ENCODE measurements at places on chromosomes 11 and 22.

DNA sequence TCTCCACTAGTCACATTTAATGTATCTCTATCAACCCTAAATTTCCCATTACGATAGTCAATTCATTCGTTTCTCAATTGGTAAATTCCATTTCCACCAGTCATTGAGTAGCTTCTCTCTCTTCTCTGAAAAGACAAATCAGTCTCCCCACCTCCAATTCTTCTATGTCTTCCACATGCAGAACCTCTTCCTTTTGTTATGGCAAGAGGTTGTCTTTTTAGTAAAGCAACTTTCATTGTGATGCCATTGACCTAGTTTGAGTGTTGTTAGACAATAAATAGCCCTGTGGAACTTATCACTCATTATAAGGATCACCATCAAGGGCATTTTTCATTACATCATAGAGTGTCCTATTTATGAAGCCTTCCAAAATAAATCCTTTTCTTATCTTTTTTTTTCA, 340.9 kb downstream of the LRRC4C start:
- no peak for DNase-seq

- DNase-seq: no peak
Measured at GRCh38 chr11:33045551-33046255, 6.3 kb downstream of the TCP11L1 start.

DNA sequence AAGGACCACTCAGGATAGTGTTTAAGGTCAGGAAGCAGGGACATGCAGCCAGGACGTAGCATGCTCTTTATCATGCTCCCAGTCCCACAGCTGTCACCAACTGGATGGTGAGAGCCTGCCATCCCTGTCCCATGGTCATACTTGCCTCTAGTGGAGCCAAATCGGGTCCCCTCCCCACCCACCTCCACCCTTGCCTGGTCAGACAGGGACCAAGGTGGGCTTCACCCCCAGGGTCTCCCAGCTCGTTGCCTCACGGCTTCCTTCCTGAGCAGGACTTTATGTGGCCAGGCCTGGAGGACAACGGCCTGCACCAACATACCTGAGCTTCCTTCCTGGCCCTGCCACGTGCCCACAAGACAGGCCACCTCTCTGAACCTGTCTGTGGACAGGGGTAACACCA, 19.8 kb downstream of the A4GALT start:
- DNase-seq: no peak

DNA sequence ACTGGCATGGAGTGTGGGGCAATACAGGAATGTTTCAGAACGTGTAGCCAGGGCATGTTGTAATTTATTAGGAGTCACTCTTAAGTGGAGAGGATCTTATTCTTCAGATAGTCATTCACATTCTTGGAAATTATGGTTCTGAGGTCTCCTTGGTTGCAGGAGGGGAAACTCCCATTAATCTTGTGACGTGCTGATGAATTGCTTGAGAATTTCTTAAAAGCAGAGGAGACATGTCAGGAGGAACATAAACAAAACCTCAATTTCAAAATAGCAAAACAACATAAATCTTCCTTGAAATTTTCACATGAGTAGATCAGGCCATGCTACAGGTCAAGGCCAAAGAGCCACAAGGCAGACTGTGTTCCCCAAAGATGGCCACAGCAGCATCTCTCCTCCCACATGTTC, 50.4 kb downstream of the ADM start:
- DNase-seq: peak; percentile 62

GRCh38 chr11:113538451-113539412, 63.5 kb upstream of the DRD2 start:
- DNase-seq: no peak

DNA sequence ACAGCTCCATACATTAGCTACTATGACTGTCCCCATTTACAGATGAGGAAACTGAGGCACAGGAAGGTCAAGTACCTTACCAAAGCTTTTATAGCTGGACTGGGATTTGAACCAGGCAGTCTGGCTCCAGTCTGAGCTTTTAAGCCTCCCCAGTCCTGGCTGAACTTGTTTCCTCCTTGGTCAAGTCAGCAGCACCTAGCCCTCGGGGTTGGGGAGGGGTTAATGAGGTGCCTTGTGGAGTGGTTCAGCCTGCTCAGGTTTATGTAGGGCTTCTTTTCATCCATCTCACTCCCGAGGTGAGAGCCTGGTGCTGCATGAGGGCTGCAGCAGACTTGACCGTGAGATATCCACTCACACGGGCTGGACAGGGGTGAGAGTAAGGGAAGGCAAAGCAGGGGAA, 36.7 kb upstream of the GCAT start:
- no peak for DNase-seq

GRCh38 chr22:46149512-46150033, 753 bp upstream of the PPARA start:
- DNase-seq: peak; percentile 53

DNA sequence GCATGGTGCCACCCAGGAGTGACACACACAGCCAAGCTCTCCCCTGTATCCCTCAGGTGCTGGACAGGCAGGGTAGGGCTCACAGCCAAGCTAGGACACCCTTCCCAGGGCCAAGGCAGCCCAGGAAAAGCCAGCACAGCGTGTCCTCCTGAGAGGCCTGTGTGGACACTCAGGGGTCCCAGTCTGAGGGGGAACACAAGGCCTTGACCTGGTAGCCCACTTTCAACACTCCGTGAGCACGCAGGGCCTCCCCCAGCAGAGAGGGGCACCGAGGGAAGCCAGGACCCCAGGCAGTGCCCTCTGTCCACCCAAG, 24.9 kb downstream of the OSBPL5 start:
- no peak for DNase-seq

GRCh38 chr22:49052023-49052538, 775.6 kb downstream of the BRD1 start:
- DNase-seq: peak; percentile 42

DNA sequence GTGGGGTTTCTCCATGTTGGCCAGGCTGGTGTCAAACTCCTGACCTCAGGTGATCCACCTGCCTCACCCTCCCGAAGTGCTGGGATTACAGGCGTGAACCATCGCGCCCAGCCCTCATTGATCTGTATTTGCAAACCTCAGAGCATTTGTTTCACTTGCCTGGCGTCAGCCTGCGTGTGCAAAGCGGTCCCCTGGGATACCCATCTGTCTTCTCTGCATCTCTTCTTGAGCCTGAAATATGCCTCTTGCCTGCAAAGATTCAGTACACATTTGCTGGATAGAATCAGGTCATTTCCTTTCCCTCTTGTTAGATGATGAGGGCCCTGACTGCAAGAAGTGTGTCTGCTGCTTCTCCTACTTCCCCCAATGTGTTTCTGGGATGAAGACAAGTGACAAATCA, 1291.0 kb downstream of the TBC1D22A start:
- no peak for DNase-seq

- DNase-seq: no peak
Measured at GRCh38 chr11:117390743-117391142, 63.1 kb downstream of the CEP164 start.

DNA sequence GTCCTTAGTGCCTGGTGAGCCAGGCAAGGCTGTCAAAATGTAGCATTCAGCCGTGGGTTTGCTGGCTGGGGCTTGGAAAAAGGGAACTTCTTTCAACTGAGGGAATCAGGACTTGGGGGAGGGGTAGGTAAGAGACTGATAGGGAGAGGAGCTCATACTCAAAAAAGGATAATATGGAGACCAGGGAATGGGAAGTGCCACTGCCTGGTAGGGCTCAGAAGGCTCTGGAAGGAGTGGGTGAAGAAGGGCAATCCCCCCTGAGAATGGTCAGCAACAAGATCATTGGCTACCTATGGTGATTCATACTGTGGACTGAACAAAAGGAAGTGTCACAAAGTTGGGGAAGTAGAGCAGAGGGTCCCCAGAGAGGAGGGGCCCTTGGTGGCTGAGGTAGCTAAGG, 1.9 kb downstream of the CNGA4 start:
- peak; percentile 56 for DNase-seq

- DNase-seq: peak; percentile 20
Measured at GRCh38 chr22:49999063-49999945, 13.3 kb downstream of the IL17REL start.

DNA sequence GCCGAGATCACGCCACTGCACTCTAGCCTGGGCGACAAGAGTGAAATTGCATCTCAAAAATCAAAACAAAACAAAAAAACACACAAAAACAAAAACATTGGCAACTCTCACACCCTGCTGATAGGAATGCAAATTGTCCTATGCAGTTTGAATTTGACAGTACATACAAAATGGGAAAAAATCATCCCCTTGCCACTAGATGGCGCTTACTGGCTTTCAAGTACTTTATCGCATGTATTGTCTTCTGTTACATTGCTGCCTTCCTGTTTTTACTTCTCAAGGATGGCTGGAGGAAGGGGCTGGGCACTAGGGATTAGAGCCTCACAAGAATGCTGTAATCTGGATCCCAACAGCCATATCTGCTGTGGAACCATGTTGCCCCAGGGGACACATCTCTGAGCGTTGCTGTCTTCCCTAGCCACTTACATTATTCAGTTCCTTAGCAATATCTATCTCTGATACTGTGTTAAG, 59.4 kb upstream of the A4GALT start:
- peak; percentile 86 for DNase-seq

DNA sequence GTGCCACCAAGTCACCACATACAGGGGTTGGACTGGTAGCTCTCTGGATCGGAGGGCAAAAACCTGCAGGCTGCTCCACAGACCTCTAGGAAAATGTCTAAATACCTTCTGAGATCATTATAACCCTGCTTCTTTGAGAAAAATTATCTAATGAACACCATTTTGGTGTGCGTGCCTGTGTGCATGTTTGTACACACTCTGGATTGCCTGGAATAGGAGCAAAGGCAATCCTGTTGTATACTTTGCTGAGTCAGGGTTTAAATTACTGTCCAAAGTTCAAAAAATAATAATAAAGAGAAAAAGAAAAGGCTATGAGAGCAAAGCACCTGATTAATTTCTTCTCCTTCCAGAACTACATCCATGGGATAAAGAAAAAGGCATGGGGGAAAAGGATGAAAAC, 11.0 kb downstream of the JAML start:
- no peak for DNase-seq

- no peak for DNase-seq
Measured at GRCh38 chr22:29642694-29643093, 39.3 kb downstream of the NF2 start.

- no peak for DNase-seq
Measured at GRCh38 chr22:29136782-29137700, 64.2 kb downstream of the KREMEN1 start.

GRCh38 chr11:134576286-134576685, 164.2 kb upstream of the B3GAT1 start:
- no peak for DNase-seq

DNA sequence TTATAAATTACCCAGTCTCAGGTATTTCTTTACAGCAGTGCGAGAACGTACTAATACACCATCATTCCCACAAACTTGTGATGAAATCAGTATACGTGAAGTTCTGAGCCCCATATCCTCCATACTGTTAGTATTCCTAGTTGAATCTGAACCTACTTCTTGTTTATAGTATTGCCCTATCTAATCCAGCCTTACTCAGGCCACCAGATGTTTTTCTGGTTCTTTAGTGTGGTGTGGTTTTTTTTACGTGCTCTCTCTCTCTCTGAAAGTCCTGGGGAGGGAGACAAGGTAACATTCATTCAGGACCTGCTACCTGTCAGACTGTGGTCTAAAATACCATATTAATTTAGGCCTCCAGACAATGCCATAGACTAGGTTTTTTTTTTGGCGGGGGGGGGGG, 47.6 kb upstream of the TEAD1 start:
- DNase-seq: no peak

DNA sequence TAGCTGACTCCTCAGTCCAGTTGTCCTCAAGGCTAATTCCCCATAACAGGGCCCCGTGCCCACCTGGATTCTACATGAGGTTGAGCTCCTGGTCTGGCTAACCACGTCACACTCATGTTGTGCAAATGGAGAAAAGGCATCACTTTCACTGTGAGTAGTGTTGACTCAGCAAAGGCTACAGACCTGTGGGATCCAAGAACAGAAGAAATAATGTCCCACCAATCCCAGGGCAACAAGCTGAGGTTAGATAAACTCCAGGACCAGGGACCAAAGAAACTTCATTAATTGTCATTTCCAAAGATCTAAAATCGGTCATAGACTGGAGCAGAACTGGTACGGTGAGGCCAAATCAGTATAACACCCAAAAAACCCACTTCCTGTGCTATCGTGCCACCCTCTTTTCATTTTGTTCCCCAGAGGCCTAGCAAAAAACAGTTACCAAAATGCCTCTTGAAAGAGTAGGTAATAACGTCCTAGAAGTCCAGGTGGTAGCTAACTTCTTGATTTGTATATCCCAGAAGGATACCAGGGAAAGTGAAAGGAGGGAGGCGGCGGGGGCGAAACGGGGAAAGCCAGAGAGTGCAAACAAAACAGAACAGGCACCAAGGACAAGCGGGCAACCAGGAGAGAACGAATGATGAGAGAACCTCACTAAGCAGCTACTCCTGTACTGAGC, 1.4 kb downstream of the PCSK7 start:
- DNase-seq: no peak

- DNase-seq: no peak
Measured at GRCh38 chr11:76462317-76462716, 17.5 kb downstream of the EMSY start.

DNA sequence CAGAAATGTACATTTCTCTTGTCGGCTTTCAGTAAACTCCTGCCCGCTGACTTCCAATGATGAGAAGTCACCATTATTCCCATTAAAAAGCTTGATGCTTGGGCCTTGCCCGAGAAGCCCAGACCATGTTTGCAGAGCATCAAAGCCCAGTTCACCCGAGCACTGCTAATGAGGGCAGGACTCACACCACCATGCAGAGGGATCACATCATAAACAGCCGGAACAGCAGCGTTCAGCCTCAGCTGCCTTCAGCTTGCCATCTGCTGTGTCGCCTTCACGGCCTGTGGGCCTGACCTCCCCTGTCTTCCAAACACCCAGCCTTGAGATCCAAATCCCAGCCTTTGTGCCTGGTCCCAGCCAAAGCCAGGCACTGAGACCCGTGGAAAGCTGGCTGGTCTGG, 105.4 kb upstream of the CSNK2A3 start:
- no peak for DNase-seq

GRCh38 chr11:28951191-28951590, 843.0 kb downstream of the METTL15 start:
- no peak for DNase-seq

GRCh38 chr22:41184679-41185078, 20.4 kb upstream of the L3MBTL2 start:
- no peak for DNase-seq

DNA sequence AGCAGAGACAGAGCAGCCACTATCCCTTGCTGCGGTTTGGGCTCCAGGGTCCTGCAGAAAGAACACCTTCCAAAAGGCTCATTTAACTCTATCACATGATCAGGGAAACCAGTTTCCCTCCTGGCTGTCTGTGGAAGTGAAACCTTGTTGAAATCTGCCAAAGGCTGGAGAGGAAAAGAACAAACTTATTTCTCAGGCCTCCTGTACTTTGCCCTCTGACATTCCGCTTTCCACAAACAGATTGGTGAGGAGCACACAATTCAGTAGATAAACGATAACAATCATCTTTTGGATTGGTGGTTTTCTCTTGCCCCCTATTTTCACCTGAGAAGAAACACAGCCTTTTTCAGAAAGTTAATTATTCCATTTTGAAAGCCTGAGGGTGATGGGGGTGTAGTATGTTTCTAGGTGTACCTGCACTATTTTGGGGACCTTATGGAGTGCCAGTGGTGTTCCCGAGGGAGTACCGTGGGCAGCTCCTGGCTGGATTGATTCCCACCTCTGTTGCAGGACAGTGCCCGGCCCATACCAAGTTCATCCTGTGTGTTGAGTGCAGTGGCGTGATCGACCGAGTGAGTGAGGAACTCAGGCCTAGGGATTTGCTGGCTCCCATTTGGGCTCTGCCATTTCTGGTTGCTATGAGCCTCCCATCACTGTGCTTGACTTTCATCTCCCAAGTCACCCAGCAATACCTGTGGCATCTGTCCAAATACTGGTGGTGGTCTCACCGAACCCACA, 102.0 kb downstream of the TBC1D22A start:
- no peak for DNase-seq

All from suppressor macrophage (primary cell).